ENCODE measurements at places on chromosomes 3 and 15.

GRCh38 chr15:101070024-101070423 lies 150.9 kb downstream of the LRRK1 start:
- DNase-seq = no peak

- no peak for DNase-seq
Observed at GRCh38 chr15:66785637-66786036, 83.6 kb downstream of the SMAD6 start.

DNA sequence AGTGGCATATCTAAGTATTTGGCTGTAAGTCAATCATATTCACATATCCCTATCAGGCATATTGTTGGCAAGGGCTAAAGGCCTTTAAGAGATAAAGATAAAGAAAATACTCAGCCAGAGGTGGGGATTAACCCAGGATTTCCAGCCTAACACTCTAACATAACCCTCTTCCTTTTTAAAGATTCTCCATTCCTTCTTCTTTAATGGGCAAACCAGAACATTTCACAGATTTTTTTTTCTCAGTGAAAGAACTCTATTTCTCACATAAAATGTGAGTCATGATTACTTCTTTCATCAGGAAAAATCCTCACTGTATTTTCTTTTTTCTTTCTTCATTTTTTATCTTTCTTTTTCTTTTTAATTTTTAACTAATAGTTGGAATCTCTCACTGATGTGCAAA lies 200.4 kb downstream of the NR1D2 start:
- DNase-seq = no peak

GRCh38 chr3:100006570-100007271 lies 107.6 kb downstream of the FILIP1L start:
- no peak for DNase-seq

DNA sequence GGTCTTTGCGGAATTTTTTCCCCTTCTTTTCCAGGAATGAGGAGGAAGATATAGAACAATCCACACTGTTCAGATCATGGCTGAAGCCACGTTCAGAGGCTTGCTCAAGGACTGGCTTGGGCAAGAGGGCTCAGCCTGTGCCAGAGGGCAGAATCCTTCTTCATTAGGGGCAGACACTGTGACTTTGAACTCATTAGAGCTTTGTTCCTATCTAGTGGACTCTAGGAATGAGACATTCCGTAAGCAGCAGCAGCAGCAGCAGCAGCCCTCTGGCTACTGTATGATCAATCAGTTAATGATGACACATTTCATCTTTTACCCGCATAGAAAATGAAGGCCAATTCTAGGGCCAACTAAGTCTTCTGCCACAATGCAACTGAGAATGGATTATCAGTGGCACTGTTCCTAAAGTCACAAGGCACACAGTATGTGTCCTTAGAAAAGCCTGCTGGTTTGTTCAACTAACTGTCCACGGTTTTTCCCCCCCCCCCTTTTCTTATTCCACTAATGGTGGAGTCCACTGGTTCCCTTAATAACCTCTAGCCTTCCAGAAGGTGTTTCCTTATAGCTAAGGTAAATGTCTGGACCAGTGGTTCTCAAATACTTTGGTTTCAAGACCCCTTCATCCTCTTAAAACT lies 1.7 kb upstream of the RAB8B start:
- DNase-seq = no peak

DNA sequence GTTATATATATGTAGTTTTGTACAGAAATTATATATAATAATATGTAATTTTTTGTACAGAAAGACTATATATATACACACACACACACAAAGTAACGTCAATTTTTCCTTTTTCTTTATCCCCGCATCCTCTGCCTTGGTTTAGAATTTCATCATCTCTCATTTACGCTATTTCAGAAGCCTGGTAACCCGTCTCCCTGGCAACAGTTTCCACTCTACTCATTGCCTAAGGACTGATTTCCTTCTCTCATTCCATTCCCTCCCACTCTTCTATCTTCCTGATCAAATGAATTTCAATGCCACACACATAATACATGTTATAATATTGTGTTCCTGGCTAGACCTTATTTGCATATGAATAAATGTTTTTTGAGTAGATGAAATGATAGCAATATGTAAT lies 47.8 kb upstream of the NDN start:
- DNase-seq = no peak

Measured in GM18507 (cell line).